ENCODE measurements at places on chromosomes 12 and 14. TPM values are rescaled to one million over a fixed set of nuclear protein-coding genes. Genes with fewer than 3 reads are reported as not detected.

DNA sequence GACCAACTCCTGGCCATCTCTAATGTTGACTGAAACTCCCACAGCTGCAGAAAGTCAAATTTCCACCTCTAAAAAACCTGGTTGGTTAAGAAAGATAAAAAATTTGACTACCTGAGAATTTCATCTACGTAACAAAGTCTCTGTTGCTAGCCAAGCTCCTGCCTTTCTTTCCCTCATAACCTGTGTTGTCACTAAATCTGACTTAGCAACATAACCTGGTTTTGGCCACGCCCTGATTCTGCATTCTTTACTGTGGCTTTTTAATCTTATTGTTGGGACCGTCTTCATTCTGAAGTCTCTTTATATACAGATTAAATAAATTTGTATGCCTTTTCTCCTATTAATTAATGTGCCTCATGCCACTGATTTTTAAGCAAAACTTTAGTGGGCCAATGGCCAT, 16.1 kb upstream of the CD69 start:
- no peak overlapping the region for H3K4me3 ChIP-seq
- DNase-seq, result no peak
- H3K27ac ChIP-seq, result no peak overlapping the region
- no peaks in the 10 kb centered on the region for H3K27me3 ChIP-seq

GRCh38 chr14:94936401-94936892, 166.5 kb upstream of the GSC start:
- H3K4me1 ChIP-seq, result no peaks in the 10 kb centered on the region
- H3K36me3 ChIP-seq, result no peaks in the 10 kb centered on the region
- no peak for DNase-seq
- no peak overlapping the region for H3K4me3 ChIP-seq
- no peak overlapping the region for H3K27ac ChIP-seq
- no peaks in the 10 kb centered on the region for H3K27me3 ChIP-seq

The GPR135 gene
- 4.1 TPM for total RNA-seq

DNA sequence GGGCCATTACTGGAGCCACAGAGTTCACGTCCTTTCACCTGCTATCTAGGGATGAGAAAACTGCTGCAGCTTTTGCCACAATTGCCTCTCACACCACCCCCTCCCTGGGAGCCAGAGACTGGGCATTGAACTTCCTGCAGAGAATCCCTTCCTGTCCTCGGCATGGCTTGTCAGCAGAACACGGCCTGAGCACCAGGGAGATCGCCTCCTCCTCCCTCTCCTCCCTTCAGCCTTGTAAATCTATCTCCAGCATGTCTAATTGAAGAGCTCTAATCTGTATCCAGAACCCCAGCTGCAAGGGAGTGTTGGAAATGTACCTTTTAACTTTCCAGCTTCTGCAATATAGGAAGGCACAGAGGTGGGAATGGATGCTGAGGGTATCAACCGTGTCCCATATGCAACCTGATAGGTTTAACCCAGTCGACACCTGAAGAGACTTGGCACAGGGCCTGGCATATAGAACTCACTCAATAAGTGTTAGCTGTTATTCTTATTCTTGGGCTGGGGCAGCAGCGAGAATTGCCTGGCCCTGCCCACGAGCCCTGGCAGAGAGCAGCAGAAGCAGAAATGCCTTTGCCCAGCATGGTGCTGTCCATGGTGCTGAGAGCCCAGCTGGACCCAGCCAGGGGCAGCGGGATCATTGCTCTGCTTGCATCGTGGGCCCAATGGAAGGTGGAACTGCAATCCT, 26.8 kb downstream of the TMEM63C start:
- no peak overlapping the region for H3K4me3 ChIP-seq
- H3K27me3 ChIP-seq, result peaks cover 24% of the 10 kb centered on the region
- H3K27ac ChIP-seq, result no peak overlapping the region

The KRT72 gene
- not detected for total RNA-seq
